ENCODE measurements at places on chromosomes 2 and 18. TPM values are rescaled to one million over a fixed set of nuclear protein-coding genes. Genes with fewer than 3 reads are reported as not detected.

PDCD1 gene
- not detected for total RNA-seq

HNMT gene
- total RNA-seq = 20.8 TPM

RFX8 gene
- total RNA-seq = 36.7 TPM

COL4A3 gene
- total RNA-seq = 0.17 TPM

SERPINB10 gene
- total RNA-seq = not detected

AQP12B gene
- not detected for total RNA-seq

MERTK gene
- total RNA-seq = 0.29 TPM
